Fibroblast of villous mesenchyme (primary cell): ENCODE measurements at places on chromosomes 5 and 9. TPM values are rescaled to one million over a fixed set of nuclear protein-coding genes. Genes with fewer than 3 reads are reported as not detected.
A peak's percentile ranks its signal among the peaks of the same experiment; 100 is the strongest.

HBEGF gene
- total RNA-seq, result 7.4 and 9.5 TPM in 2 replicates

CARD6 gene
- total RNA-seq, result 8.7 and 11.7 TPM in 2 replicates

SLC46A2 gene
- total RNA-seq, result not detected in 2 replicates

GCNT1 gene
- 2.6 and 9.9 TPM in 2 replicates for total RNA-seq

DNA sequence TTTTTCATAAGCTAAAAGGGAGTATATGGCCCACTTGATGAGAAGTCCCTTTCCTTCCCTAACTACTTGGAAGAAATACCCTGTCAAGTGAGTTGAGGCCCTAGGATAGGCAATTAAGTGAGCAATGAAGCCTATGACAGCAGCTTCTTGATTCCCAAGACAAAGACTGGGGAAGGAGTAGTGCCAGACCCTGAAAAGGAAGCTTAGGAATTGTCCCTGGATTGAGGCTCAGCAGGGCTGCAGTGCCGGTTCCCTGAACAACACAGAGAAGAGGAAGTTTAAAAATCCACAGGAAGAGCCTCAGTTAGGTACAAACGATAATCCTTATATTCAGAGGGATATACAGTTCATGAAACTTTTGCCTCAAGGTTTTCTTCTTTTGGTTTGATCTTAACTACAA lies 61.8 kb upstream of the RAD23B start:
- DNase-seq, result no peak

DNA sequence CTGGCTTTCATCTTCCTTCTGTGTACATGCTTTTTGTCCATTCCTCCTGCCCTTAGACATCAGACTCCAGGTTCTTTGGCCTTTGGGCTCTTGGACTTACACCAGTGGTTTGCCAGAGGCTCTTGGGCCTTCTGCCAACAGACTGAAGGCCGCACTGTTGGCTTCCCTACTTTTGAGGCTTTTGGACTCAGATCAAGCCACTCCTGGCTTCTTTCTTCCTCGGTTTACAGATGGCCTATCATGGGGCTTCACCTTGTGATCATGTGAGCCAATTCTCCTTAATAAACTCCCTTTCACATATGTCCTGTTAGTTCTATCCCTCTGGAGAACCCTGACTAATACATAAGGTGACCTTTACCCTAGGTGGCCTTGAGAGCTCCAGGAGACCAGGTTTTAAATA lies 189.1 kb upstream of the CCNG1 start:
- DNase-seq, result no peak

GRCh38 chr9:129014608-129015007 lies 13.5 kb downstream of the SH3GLB2 start:
- no peak for DNase-seq

DNA sequence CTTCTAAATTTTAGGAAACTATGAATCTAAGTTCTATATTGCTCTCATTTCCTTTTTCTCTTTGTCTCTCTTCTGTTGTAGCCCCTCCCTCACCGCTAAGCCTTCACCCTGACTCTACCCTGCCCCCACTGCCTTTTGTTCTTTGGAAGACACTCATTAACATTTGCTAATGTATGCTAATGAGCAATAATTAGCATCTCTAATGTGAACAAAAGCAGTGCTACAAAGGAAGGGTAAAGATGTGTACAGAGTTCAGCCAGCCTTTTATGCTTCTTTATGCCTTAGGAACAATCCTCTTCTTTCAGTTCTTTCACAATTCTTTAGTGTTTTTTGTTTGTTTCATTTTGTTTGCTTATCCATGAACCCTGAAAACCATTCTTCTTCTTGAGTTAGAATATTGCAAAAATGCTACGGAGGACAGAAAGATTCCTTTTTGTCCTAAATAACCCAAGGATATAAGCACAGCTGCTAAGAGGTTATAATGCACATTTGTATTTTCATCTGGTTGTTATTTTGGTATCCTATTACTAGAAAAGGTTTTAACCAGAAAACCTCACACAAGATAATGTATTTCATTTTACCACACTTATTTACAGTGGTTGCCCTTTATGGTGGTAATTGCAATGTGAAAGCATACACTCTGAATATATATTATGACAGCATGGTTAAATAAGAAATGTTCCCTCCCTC lies 159.3 kb downstream of the TMC1 start:
- DNase-seq, result no peak

DNA sequence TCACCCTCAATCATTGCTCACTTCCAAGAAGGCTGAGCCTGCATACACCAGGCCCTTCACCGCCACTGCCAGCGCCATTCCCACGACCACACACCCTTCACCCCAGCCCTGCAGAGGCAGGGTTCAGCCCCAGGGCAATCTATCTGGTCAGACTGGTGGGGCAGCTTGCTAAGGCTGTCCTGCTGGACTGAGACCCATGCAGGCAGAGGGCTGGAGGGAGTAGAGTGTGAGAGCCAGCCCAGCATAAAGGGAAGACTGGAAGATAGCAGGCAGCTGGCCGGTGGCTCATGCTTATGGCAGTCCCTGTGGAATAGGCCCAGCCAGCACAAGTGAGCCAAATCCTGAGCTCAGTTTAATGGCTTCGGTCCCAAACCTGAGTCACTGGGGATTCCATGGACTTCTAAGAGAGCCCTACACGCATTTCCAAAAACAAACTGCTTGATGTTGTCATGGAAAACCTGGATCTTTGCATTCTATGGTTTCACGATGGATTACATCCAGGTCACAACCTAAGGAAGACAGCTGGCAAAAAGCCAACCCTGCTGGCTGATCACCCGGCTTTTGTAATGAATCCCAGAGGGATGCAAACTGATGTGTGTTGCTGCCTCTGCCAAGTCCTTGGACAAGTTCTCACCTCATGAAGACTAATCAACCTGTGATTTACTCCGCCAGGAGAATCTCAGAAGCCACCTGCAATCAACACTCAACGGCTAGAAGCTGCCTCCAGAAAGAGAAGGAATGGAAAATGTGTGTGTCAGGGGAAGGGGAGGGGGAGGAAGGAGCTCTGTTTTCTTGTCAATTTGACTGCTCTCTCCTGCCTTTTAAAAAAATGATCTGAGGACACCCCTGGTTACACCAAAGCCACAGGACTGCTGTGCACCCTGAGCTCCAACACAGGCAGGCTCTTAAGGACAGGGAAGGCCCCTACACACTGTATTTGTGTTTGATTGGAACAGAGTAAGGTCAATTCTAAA lies 143.6 kb downstream of the LHFPL2 start:
- peak; percentile 94 for DNase-seq

- DNase-seq, result no peak
Measured at GRCh38 chr5:40623480-40624420, 56.0 kb upstream of the PTGER4 start.
